ENCODE measurements at places on chromosomes 6 and 20.

GRCh38 chr20:34363465-34364222, 571 bp downstream of the ITCH start:
- DNase-seq = peak; percentile 50

- peak; percentile 55 for DNase-seq
Observed at GRCh38 chr6:73610444-73611275, 43.1 kb downstream of the SLC17A5 start.

DNA sequence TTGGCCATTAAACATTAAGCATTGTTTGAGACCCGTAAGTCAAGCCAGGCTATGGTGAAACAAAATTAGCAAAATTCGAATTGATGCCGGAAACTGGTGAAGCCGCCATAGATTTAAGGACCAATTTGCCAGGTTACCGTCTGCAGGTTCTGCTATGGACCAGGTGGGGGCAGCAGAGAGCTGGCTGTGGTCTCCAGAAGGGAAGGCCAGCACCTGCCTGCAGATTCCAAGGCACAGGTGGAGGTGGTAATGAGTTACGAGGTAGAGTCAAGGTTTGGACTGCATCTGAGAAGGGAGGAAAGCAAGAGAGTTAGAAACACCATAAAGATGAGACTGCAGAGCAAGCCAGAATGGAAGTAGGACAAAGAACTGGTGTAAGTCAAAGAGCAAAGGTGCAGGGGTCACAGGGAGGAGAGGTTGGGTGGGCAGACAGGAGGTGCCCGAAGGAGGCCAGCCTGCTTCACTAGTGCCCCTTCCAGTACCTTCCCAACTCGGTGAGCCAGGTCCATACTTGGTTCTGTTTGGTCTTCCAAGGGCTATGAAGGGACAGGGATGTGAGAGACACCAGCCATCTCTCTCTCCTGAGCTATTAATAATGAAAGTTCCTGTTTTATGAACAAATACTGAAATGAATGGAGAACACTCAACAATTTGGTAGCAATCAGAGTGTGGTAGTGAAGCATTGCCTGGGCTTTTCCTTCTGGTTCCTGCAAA, 131.6 kb upstream of the ESR1 start:
- DNase-seq = no peak

- DNase-seq = peak; percentile 51
Observed at GRCh38 chr6:75818098-75818855, 69.2 kb downstream of the MYO6 start.

DNA sequence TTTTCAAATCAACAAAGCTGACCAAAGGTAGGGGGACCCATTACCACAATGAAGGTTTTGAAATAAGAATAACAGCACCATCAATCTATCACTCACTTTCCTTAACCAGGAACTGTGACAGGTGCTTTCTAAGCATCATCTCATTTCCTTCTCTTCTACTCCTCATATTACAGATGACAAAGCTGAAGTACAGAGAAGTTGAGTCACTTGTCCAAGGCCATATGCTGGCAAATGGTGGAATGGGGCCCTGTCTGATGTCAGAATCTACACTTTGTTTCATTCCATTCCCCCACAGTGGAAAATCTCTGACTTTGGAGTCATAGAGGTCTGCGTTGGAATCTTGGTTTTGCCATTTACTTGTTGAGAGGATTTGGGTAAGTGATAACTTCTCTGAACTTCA, 222.5 kb upstream of the LRFN2 start:
- DNase-seq = no peak

- DNase-seq = peak; percentile 89
Observed at GRCh38 chr20:19735446-19735845, 22.6 kb upstream of the RIN2 start.

GRCh38 chr20:35260426-35260825, 17.5 kb downstream of the MMP24OS start:
- DNase-seq = no peak

GRCh38 chr20:44326391-44327159, 10.3 kb upstream of the R3HDML start:
- no peak for DNase-seq

- no peak for DNase-seq
Observed at GRCh38 chr6:24974182-24975171, 38.7 kb upstream of the RIPOR2 start.
